ENCODE measurements at places on chromosomes 2 and 18.

- no peak for DNase-seq
Measured at GRCh38 chr18:21858544-21858943, 118.0 kb downstream of the MIB1 start.

DNA sequence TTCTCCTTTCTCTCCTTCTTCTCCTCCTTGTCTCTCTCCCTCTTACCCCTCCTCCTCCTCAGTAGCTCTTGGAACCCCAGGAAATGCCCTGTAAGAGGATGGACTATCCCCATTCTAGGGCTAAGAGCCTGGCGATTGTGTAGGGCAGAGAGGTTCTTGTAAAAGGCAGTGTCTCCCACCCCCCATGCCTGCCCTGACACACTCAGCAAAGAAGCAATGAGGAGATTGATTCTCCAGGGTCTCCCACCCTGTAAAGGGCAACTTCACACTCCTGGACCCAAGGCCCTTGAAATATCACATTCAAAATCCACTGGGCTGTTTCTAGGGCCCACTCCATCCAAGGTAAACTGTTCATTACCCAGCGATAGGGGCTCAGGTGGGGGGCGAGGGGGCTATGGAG, 144.1 kb downstream of the INSIG2 start:
- no peak for DNase-seq

DNA sequence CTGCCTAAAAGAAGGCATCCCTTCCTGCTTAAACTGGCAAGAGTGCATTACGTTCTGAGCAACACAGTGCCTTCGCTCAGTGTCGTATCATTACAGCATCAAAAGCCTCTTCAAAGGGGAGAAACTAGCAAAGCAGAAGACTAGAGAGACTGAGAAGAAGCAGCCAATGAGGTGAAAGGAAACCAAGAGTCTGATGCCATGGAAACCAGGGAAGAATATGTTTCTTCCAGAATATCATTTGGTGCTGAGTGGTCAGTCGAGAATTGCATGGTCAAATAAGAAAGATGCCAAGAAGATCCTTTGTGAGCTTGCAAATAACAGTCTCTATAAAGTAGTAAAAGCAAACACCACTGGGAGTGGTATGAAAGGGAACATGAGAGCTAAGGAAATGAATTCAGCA, 312.1 kb upstream of the CHST9 start:
- no peak for DNase-seq

DNA sequence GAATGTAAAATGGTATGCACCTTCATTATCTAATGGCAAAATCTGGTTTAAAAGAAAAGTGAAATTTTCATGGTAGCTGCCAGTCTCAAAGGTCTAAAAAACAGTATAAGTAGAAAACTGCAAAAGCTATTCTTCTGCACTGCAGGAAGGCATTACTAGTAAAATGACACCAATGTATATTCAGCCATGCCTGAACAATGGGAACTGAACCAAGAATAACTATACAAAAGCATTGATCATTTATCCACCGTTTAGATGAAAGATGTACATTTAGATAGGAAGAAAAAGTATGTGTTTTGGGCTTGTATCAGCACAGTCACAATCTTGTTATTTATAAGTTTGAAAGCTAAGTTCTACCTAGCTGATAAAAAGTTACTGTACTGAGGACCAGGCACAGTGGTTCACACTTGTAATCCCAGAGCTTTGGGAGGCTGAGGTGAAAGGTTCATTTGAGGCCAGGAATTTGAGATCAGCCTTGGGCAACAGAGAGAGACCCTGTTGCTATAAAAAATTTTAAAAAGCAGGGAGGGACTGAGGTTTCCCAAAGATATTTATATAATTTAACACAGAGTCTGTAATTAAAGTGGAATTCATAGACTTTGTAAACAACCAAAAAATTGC, 163.1 kb upstream of the WDSUB1 start:
- DNase-seq, result no peak

GRCh38 chr2:54341656-54342055, 85.6 kb upstream of the TSPYL6 start:
- no peak for DNase-seq

GRCh38 chr2:58666323-58666970, 425.3 kb upstream of the FANCL start:
- no peak for DNase-seq

- no peak for DNase-seq
Measured at GRCh38 chr2:69032336-69032735, 19.4 kb downstream of the ANTXR1 start.

GRCh38 chr2:118750959-118751565, 96.4 kb downstream of the EN1 start:
- no peak for DNase-seq

DNA sequence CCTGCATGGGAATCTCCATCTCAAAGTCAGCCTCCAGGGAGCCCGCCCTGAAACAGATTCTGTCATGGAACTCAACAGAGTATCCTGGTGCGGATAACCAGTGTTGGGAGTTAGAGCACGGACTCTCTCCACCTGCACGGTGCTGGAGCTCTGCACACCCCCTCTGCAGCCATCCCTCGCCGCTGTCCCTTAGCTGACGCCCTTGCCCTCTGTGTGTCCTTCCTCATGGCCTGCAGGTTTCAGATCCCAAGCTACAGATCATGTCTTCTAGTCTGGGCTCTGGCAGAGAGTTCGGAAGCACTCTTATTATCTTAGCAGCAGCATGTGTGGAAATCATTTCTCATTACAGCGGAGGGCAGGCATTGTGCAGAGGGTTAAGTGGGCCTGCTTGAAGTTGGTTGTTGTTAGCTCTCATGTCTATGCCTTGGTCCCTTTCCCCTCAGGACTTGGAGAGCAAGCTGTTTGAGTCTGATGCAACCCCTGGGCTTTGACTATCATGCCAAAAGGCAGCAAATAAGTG, 26.0 kb downstream of the TMEM127 start:
- DNase-seq, result no peak

- no peak for DNase-seq
Measured at GRCh38 chr2:129913695-129914495, 65.6 kb upstream of the RAB6C start.

DNA sequence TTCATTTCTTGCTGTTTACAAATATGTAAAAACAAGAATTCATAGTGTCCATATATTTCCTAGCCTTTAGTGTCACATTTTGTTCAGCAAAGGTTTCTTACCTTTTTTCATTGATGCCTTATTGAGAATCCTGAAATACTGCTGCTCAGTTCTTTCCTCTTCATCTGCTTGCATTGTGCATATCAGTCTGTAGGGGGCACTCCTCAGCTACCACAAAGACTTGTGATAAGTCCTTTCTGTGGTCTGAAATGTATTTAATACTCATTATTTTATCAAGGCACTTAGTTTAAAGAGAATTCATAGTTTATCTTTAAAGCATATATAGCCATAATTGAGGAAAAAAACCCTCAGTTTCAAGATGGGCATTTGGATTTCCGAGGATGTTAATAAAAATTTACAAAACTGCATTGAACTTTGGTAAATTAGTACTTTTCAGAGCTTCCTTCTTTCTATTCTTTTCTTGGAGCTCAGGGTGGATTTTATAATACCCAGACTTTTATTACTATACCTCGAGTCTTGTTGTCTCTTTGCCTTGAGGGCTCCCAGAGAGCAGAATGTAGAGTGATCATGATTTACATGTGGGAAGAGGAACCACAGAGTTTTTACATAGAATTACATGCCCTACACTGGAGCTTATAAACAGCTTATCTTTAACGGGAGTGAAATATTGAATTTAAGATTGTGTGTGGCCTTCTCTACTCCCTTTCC, 570.1 kb downstream of the PLCL1 start:
- DNase-seq, result no peak

DNA sequence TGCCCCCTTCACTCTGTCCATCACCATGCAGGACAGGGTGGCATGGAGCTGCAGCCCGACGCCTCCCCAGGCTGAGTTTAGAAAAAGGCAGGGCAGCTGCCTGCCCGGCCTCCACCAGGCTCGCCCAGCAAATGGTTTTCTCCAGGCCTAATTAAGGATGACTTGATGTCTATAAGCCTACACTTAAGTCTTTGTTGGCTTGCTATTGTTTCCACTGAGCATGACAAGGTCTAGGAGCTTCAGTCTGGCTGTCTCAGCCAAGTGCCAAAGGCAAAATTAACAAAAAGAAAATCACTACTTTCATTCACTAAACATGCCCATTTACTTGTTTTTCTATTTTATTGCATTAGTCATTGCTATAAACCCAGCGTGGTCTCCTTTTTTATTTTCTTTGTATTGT, 372.2 kb downstream of the INSIG2 start:
- no peak for DNase-seq

DNA sequence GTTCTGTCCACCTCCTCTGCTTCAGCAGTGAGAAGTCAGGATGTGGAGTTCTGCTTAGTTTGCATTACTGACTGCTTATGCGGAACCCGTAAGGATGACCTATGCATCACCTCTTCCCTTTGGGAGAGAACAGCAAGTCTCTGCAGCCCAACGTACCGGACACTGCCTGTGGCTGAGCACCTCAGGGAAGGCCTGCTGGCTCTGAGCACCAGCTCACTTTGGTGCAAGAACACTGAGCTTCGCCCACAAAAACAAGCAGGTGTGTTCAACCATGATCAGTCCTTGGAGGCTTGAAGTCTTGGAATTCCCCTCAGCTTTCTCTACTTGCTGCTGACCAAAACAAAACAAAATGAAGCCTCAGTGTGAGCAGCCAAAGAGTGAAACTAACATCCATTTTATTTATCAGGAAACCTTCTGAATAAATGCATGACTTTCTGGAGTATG, 52.7 kb upstream of the NCK2 start:
- no peak for DNase-seq

GRCh38 chr2:135832891-135833290, 4.1 kb downstream of the LCT start:
- no peak for DNase-seq

DNA sequence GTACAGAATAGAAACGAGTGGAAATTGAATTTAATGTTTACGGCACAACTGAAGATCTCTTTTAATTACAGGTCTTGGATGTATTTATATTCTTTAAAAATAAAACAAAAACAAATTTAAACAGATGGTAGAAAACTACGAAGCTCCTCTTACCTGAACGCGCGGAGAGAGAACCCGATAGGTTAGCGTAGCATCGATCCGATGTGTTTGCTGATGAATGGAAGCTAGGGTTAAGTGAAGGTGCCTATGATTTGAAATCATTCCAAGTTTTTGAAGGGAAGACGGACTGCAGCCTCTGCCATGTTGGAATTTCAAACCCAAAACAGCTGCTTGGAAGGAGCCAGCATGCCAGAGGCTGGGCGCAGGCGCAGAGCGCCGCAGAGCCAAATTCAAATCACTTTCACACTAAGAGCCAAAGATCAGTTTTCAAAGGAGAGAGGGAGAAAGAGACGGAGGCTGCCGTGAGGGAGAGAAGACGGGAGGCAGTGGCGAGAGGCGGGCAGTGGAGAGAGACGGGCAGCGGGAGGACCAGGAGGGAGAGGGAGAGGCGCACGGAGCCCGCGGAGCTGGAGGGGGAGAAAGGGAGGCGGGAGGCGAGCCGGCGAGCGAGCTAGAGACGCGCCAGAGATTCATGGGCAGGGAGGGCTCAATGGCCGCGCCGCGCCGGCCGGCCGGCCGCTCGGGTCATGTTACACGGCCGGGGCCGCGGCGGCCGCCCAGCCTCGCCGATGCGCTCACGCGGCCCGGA, at the start of gene FIGN:
Gene FIGN, minus strand, starts transcription at position 324 of the 748 bp plus-strand sequence. CDS start 1,081 bp downstream, outside the sequence.
- peak; percentile 64 for DNase-seq

GRCh38 chr2:173851141-173851641, 114.0 kb downstream of the SP3 start:
- peak; percentile 85 for DNase-seq
